Activated CD8-positive, alpha-beta memory T cell treated with anti-CD3 and anti-CD28 coated beads, Interleukin-2, amount 50 U/mL, for 48 hours (primary cell): ENCODE measurements at places on chromosomes 4 and X.

GRCh38 chr4:125303058-125303457, 11.7 kb upstream of the FAT4 start:
- no peak for DNase-seq

DNA sequence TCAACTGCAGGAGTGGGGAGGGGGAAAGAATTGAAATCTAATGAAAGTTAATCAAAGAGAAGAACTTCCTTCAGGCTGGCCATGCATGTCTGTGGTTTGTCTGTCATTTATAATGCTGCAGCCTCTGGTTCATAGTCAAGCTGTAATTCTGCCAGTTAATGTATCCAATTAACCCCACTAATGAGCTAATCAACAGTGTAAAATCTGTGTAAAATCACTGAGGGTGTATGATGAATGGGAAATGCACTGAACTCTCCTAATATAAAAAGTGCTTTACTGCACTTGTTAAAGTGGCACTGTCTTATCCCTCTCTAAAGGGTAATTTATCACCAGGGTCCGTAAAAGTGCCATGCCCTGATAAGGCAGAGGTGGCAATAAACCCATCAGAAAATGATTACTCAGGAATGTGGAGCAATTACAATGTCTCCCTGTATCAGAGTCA, 798.1 kb downstream of the PDHA2 start:
- DNase-seq = no peak

- DNase-seq = no peak
Measured at GRCh38 chr4:182212211-182212761, 30.9 kb upstream of the TENM3 start.

DNA sequence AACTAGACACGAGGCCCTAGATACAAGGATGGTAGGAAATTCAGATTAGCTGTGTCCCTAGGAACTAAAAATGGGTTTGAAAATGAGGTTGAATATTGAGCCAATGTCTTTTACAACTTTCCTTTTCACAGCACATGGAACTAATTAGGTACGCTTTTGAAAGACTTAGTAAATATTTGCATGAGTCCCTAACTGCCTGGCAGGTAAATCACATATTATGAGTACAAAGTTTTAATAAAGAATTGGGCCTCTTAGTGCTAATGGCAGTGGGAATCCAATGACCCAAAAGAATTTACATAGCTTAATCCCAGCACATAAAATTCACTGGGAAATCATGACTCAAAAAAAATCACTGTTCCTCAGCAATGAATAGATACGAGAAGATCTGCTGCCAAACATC, 16.8 kb downstream of the MUC7 start:
- no peak for DNase-seq

DNA sequence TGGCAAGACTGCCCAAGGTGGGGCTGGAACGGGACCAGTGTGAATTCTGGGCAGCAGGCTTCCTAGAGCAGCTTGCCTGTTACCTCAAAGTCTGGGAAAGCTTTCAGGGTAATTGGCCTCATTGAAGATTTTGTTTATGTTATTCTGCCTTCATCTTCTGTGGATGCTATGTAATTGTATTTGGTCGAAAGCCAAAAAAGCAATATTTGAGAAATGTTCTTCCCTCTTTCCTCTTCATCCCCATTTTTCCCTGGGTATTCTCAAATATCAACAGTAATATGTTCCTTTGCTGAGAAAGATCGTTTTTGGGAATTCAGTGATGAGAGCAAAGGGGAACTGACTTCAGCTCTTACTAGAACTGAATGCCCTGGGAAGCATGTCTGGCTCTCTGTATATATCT, 12.9 kb downstream of the TMEM131L start:
- DNase-seq = no peak

- DNase-seq = no peak
Measured at GRCh38 chr4:187633245-187633644, 362.3 kb upstream of the ZFP42 start.

- no peak for DNase-seq
Measured at GRCh38 chr4:19739101-19739651, 512.5 kb upstream of the SLIT2 start.

GRCh38 chr4:149140841-149141240, 674.8 kb downstream of the IQCM start:
- no peak for DNase-seq

DNA sequence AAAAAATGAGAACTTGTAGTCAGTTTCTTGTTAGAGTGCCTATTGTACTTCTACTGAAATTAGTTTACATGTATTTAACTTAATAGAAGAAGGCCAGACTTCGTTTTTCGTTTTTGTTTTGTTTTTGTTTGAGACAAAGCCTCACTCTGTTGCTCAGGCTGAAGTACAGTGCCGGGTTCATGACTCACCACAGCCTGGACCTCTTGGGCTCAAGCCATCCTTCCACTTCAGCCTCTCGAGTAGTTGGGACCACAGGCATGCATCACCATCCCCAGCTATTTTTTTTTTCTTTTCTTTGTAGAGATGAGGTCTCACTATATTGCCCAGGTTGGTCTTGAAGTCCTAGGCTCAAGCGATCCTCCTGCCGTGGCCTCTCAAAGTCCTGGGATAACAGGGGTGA, 793.9 kb downstream of the ADGRL3 start:
- no peak for DNase-seq

DNA sequence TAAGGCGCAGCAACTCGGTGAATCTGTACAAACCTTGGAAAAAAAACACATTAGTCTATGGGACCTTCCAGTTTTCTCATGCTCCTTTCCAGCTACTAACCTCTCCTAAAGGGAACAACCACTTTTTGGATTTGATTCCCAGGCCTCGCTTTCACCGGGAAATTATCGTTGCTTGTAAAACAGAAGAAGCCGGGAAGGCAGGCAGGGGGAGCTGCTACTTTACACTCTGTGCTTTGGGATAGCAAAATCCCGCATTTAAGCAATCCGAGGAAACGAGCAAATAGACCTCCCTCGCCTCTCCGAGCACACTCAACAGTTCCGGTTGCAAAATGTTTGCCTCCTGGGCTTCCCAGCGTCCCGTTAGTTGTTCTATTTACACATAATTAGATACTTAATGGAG, 1.2 kb downstream of the CD38 start:
- no peak for DNase-seq
